ENCODE measurements at places on chromosomes 6 and 20.

DNA sequence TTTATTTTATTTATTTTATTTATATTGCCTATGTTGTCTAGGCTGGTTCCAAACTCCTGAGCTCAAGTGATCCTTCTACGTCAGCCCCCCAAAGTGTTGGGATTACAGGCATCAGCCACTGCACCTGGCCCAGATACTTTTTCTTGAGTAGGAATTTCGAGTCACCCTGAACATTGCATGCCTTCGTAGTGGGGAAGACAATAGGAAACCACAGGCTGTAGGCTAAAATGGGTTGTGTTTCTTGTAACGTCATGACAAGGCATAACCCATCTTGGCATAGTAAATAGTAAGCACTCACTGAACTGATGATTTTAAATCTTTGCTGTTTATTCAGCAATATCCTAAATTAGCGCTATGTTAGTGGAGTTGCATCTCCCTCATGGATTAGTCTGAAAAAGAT is 34.9 kb downstream of the PTPN1 start:
- DNase-seq: no peak

DNA sequence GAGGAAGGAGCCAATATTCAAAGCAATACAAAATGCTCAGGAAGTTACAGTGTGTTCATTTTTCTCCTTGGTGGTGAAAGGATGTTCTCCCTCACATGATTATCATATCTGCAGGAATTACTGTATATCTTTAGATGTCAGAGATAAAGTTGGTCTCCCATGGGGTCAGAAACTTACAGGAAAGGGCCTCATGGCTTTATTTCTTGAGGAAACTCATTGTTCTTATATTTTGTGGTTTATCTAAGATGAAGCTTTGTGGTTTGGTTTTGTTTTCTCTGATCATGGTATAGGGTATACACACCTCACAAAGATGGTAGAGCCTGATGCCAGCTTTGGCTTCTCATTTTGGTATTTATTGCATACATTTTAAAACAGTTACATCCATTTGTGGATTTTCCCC is 100.5 kb upstream of the STXBP5 start:
- DNase-seq: no peak

- DNase-seq: no peak
Observed at GRCh38 chr20:2659547-2659946, 4.5 kb downstream of the IDH3B start.

GRCh38 chr6:14612016-14612980 is 494.7 kb downstream of the CD83 start:
- no peak for DNase-seq

DNA sequence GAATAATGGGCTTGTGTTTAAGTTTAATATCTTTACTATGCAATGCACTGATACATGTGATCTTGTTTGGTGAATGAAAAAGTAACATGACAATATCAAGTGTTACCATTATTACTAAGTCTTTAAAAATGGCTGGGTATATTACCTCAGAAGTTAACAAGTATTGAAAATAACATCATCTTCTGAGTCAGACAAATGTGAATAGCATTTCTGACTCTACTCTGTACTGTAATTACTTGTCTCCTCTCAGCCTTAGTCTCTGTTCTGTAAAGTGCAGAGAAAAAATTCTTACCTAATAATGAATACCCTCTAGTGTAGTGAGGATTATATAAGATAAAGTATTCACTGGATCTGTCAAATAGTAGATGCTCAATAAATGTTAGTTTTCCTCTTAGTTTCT is 47.0 kb upstream of the GCLC start:
- DNase-seq: no peak

GRCh38 chr20:63132131-63132714 is 83.7 kb downstream of the YTHDF1 start:
- DNase-seq: no peak

DNA sequence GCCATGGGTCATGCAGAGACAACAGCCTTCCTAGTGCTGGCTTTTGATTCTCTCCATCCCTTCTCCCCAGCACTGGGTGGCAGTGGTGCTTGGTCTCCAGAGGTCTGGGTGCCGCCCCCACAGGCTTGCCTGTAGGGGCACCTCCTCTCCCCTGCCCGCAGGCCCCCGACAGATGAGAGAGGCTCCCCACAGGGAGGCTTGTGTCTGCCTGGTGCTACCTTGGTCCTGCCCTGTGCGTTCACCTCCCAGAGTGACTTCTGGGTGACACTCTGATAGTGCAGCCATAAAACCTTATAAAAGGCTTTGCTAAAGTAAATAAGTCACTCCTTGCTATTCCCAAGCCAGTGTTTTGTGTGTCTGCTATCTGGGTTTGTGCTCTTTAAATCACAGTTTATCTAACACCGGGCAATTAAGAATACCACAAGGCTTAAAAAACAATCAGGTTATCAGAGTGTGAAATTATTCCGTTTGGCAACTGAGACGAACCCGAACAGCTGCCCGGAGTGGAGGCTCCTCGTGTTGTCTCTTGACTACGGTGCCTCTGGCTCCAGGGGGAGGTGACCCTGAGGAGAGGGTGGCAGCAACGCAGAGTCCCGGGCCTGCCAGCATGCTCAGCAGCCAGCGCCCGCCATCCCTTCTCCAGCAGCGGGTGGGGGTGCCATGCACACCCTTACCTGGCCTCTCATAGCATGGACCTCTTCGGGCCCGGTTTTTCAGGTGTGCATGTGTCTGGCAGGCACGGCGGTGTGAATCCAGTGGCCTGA is 5.4 kb upstream of the C20orf204 start:
- DNase-seq: no peak

- DNase-seq: no peak
Observed at GRCh38 chr6:100475554-100476320, 11.0 kb upstream of the SIM1 start.

DNA sequence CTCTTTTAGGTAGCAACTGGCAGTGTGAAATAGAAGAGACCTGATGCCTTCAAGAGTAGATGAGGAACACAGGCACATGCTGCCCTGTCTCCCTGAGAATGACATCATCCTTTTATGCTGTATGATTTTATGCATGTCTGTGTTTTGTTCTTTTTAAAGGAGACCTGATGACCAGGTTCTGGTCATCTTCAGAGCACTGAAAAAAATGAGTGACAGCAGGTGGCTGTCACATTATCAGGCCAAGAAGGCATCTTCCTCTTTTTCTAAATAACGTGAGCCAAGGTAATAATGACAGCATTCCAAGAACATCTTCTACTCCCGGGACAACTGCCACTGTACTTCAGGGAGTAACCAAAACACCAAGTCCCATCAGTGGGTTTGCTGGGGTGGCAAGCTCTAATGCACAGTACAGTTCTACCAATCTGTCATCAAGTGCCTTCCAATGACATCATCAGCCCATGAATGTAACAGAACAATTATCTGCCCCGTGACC is 28.9 kb downstream of the CNKSR3 start:
- no peak for DNase-seq

DNA sequence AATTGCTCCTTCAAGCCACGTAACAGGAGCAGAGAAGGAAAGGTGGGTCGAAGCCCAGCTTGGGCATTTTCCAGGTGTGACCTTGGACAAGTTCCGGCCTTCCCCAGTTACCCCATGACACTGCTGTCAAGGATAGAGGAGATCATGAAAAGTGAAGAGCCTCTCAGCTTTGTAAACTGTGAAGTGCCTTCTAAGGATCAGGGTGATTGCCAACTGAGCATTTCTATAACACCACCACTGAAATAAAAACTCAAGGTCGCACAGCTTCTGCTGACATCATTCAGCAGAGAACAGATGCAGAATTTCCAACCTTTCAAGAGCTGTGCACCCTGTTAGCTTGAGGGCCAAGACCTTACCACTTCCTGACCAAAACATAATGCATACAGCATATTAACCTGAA is 24.0 kb upstream of the ZMYND8 start:
- no peak for DNase-seq

DNA sequence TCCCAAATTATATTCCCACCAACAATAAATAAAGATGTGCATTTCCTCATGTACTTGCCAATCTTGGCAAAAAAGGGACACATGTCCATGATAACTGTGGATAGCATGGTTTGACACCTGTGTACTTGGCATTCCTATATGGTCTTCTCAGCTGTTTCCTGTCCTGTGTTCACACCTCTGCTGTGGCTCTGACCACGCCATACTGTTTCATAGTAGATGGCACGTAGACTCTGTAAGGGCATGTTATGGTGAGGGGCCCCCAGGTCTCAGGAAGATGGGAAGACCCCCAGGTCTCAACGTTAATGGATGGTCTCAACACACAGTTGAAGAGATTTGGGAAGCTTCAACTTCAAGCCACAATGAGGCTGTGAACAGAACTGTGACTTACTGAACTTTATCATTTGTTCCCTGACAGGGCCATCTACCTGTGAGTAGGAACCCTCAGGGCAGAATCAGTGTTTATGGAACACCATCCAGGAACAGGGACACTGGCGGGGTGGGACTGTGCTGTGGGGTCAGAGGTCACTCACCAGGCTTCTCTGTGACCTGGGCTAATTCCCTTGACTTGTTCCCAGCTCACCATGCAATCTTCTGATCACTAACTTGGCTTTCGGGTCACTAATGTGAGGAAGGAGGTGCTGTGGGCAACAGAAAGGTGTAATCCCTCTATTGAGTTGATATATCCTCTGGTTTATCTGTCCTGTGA is 11.8 kb downstream of the ZBTB24 start:
- DNase-seq: no peak

GRCh38 chr6:47247227-47247797 is 62.4 kb downstream of the TNFRSF21 start:
- DNase-seq: no peak

- DNase-seq: no peak
Observed at GRCh38 chr6:89217299-89217910, at the start of gene GABRR1. Gene GABRR1 (minus strand): TSS chr6:89217358. CDS start chr6:89217322, 36 bp downstream.

DNA sequence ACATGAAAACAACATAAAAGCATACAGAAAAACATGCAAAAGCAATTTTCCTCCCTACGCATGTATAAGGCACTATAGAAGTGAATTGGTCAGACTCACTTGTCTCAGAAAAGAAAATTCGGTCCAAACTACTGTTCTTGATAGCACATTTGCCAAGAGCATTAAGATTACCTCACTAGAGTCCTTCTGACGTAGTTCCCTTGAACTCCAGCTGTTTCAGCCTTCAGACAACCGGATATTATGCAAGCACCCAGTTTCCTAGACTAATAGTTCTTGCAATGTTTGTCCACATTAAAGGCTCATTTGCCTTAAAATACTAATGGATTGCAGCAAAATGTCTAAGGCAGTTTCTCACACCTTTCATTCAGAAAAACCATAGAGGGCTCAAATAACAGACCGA is 2.5 kb upstream of the CASS4 start:
- DNase-seq: no peak

GRCh38 chr6:152100183-152100618 is 292.7 kb downstream of the ESR1 start:
- no peak for DNase-seq

DNA sequence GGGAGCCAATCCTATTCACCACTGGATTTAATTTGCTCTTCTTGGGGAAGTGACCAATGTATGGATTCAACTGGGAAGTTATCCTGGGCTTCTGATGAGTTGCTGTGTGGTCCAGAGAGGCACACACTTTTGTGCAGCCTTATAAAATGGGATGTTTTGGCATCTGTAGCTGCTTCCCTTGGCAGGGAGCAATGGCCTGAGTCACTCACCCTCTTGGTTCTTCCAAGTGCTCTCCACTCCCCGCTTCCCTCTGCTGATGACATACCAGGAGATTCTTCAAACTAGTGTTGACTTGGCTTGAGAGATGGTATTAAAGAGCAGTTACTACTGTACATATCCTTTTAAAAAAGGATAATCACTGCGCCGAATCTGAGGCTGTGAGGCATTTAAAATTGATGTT is 105.8 kb downstream of the JARID2 start:
- DNase-seq: no peak

DNA sequence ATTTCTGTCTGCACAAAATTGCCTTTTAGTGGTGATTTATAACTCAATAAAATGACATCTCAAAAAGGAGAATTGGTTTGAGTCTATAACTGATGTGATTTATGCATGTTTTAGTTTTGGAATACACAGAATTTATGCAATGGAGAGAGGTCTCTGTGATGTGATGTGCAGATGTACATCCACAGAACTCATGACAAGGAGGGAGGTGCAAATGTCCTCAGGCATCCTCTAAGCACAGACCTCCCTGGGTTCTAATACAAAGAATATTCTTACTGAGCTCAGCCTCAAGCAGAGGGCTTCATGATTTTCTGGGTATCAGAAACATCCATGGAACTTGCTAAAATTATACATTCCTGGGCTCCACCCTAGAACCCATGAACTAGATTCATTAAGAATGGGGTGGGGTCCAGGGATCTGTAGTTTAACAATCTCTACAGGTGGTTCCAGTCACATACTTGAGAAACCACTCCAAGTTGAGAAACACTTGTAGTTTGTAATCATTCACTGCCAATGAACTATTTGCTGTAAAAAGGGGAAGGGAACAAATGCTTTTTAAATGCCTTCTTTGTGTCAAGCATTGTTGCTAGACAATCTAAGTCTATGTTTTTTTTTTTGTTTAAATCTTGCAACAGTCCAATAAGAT is 60.2 kb upstream of the NEDD9 start:
- no peak for DNase-seq

GRCh38 chr6:6635869-6636268 is 47.3 kb downstream of the LY86 start:
- DNase-seq: no peak

DNA sequence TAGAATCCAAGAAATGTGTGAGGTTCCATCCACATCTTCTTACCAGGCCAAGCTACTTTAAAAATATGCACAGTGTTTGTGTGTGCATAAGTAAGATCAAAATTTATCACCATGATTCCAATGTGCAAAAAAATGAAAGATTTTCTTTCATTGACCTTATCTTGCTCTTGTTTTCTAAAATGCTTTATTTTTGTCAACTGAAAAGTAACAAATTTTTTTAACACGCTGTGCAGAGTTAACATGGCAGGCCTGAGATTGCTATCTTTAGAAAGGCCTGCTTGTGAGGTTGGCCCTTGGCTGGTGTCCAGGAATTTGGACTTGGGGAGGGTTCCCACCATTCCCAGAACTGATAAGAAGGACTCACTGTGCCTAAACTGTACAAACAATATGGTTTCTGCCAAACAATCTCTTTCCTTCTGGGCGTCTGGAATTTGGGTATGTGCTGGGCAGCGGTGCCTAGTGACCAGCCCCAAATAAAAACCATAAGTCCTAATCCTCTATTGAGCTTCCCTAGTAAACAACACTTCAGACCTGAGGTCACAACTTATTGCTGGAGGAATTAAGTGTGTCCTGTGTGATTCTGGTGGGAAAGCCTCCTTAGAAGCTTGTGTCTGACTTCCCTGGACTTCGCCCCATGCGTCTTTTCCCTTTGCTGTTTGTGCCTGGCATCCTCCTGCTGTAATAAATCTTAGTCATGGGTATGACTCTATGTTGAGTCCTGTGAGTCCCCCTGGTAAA is 19.8 kb upstream of the MYLIP start:
- no peak for DNase-seq

- DNase-seq: no peak
Observed at GRCh38 chr20:36315545-36316351, 9.6 kb downstream of the DLGAP4 start.

DNA sequence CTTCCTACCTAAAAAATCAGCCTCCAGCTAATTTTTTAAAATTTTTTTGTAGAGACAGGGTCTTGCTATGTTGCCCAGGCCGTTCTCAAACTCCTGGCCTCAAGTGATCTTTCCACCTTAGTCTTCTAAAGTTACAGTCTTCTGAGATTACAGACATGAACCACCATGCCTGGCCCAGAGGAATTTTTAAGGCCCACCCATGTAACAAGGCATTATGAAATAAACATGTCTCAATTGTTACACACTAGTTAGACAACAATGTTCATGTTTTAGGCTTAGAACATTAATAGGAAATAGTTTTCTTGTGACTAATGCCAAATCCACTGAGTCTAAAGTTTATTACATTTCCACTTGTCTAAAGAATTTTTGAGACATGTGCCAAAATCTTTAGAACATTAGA is 221.2 kb downstream of the LAMA2 start:
- DNase-seq: no peak

Data from activated naive CD4-positive, alpha-beta T cell treated with anti-CD3 and anti-CD28 coated beads, Interleukin-2, amount 50 U/mL, for 16 hours (primary cell).